Activated naive CD4-positive, alpha-beta T cell (primary cell): ENCODE measurements at places on chromosomes 13 and 19.

DNA sequence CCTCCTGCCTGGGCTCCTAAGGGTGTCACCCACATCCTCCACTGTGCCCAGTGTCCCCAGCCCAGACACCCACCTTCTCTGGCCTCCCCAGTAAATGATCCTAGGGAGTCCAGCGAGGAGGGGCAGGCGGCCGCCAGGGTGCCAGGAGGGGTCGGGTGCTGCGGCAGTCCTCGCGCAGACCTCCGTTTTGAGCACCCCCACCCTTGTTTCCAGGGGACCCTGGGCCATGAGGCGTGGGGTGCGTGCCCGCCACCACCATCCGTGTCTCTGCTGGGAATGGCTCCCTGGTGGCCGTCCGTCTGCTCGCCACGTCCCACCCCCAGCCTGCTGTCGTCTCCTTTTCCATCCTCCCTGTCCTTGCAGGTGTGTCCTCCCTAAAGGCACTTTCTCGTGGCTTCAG, 133.0 kb downstream of the KDM4B start:
- DNase-seq: no peak

GRCh38 chr19:33950091-33950750, 153.6 kb downstream of the KCTD15 start:
- no peak for DNase-seq

DNA sequence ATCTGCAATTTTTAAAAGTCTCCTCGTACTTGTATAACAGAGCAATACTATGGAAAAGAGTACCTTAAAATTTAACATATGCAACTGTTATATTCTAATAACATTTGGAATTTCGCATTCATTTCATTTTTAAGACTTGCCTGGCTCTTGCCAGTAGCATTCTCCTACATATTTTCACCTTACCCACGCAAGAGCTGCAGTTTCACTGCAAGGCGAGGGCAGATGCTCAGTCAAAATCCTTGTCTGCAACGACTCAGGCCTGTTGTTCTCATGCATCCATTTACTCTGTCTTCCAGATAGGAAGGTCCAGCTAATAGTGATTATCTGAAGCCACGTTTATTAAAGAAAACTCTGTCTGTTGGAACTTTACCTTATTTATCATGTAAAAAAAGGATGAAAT, 227.0 kb upstream of the RFC3 start:
- no peak for DNase-seq

- no peak for DNase-seq
Observed at GRCh38 chr19:10681658-10682057, 19.6 kb upstream of the QTRT1 start.

DNA sequence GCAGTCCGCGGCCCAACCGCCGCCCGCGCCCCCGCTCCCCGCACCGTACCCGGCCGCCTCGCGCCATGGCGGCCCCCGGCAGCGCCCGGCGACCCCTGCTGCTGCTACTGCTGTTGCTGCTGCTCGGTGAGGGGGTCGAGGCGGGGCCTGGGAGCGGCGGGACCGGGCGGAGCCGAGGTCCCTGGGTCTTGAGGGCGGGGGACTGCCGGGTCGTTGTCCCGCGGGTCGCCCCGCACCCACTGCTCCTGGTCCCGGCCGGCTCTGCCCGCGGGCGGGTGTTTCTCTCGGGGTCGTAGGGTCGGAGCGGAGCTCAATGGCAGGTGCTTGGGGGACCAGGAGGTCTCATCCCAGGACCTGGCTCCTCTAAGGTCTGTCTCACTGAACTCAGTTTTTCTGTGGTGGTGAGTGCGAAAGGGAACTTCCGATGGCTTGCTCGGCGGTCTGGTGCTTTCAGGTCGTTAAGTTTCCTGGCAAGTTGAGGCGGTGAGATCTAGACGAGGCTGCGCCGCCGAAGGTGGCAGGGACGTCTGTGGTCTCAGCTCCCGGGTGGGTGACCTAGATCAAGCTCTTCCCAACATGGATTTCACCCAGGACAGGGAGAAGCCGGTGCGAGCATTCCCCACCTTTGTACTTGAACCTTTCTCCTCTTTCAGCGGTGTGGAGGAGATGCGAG, 467 bp downstream of the LAMP1 start:
- DNase-seq: peak; percentile 49

GRCh38 chr19:45508861-45509691, 1.8 kb downstream of the VASP start:
- no peak for DNase-seq

- no peak for DNase-seq
Observed at GRCh38 chr13:30006246-30006645, 155.8 kb upstream of the UBL3 start.

DNA sequence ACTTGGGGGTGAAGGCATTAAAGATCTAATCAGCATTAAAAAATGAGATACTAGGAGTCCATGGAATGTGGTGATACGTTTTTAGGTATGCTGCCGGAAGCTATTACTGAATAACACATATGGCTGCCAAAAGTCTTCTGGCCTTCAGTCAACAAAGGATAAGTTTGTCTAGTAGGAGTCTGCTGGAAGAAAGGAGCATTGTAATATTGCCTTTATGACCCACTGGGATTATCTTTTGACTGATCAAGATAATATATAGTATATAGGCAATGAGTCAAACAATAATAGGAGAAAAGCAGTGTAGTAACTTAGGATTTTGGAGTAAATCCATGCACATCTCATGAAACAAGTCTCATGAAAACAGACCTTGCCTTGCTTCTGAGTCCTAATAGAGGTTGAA, 295.4 kb downstream of the SLITRK6 start:
- no peak for DNase-seq

GRCh38 chr13:24119626-24120508, 40.7 kb upstream of the SPATA13 start:
- DNase-seq: no peak

DNA sequence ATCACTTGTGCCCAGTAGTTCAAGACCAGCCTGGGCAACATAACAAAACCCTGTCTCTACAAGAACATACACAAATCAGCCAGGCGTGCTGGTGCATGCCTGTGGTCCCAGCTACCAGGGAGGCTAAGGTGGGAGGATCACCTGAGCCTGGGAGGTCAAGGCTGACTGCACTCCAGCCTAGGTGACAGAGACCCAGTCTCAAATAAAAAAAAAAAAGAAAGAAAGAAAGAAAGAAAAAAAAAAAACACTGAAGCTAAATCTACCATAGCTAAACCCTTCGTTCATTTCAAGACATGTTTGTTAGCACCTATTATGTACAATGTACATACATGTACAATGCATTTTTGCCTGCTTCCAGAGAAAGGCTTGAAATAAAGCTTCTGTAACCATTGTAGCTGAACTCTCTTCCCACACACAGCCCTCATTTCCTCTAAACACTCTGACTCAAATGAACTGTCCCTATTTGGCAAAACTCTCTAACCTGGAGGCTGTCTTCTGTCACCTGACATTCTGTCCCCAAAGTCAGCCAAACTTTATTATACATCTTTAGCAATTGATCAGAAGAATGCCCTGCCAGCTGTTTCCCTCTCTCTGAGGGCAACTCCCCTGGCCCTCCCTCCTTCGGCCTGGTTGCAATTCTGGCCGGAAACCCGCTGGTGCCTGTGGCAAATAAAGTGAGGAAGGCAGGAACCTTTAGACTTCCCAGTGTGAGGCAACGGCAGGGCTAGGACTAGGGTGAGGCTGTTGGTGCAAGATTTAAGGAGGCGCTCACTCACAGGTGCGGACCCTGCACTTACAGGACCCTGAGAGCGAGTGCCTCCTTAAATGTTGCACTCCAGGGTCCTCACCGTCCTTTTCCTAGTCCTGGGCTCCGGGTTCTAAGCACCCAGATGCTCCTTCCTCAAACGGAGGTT, 1.8 kb downstream of the ETHE1 start:
- DNase-seq: peak; percentile 17

DNA sequence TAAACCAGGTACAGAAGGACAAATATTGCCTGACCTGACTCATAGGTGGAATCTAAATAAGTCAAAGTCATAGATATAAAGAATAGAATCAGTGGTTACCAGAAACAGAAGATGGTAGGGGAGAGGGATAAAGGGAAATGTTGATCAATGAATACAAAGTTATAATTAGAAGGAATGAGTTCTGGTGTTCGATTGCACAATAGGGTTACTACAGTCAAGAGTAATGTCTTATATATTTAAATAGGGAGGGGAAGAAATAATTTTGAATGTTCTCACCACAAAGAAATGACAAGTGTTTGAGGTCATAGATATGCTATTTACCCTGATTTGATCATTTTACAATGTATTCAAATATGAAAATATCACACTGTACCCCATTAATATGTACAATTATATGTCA, 1541.2 kb downstream of the SLITRK1 start:
- no peak for DNase-seq

- no peak for DNase-seq
Observed at GRCh38 chr13:51276636-51277035, 54.4 kb downstream of the FAM124A start.

DNA sequence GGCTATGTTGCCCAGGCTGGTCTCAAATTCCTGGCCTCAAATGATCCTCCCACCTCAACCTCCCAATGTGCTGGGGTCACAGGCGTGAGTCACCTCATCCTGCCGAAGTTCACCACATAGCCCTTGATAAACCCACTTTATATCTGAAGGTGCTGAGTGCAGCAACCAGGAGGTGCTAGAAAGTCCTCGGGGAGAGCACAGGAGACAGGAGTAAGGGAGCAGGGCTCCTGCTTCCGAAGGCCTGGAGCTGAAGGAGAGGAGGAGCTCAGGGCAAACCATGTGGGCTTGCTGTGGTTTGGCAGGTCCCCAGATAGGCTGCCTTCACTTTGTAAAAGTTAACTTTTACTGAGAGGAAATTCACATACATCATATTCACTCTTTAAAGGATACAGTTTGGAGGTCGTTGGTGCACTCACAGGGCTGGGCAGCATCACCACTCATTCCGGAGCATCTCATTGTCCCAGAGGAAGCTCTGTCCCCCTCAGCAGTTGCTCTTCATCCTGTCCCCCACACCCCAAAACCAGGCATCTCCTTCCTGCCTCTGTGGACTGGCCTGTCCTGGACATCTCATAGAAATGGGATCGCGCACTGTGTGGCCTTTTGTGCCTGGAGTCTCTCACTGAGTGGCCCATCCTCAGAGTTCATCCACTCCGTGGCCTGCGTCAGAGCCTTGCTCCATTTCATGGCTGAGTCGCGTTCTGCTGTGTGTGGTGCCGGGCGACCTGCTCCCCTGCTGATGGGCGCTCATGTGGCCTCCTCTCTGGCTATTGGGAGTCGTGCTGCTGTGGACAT, 49.5 kb downstream of the KDM4B start:
- no peak for DNase-seq

DNA sequence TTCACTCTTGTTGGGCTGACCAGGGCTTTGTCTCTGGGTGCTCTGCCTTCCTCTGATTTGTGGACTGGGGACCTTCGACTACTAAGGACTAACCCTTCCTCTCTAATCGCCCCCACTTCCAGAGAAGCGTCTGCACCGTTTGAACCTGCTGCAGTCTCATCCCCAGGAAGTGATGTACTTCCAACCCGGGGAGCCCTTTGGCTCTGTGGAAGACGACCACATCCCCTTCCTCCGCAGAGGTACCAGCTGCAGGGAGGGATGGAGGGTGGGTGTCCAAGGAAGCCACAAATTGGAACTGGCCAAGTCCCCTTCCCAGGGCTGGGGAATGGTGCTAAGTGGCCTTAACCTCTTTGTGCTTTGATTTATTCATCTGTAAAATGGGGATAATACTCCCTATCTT, 9.2 kb downstream of the QPCTL start:
- DNase-seq: no peak

DNA sequence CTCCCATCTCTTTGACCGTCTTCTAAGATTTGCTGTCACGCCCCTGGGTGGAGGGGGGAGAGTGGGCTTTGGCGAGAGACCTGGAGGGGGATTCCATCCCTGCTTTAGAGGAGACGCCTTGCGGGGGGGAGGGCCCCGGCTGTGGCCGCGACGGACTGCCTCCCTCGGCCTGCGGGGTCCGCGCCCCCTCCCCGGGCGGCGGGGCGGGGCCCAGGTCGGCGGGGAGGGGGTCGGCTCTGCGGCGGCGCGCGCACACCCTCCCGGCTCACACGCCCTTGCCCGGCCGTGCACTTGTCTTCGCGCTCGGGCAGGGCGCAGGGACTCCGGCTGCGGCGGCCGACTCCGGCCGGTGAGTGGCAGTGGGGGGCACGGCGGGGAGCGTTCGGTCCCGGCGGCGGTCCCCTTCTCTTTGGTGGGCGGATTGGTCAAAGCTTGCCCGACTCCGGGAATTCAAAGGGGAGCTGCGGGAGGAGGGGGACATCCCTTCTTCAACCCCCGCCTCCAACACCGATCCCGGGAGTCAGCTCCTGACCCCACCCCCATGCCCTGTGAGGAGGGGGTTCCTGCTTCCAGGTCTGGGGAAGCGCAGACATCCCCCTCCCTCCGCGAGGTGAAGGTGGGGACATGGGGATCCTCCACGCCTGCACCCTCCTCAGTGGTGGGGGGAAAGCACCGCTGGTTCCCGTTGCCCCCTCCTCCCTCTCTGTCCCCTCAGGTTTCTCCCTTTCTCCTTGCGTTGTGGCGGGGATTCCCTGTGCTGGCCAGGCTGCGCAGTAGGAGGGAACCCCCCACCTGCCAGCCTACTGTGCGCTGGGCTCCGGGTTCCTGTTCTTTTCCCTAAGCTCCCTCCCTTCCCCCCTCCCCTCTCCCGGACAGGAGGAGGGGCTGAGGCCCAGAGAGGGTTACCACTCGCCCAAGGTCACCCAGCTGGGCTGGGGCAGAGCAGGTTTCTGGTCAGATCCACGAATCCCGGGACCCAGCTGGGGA, 14.6 kb upstream of the KCNN1 start:
- no peak for DNase-seq

DNA sequence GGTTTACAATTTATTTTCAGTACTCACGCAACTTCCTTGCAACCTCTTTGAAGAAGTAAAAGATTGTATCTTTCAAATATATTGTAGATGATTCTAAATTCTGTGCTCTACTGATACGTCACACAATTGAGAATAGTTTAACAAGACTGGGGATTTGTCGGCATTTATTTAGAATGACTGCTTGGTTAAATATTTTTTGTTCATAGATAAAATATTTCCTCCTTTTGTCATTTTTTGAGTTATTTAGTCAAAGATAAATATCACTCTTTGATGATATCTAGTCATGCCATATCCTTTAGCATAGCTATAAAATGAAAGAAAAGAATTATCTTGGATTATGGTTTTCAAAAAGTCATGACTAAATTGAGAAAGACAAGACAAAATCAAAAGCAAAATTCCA, 2747.8 kb downstream of the PCDH9 start:
- DNase-seq: no peak

DNA sequence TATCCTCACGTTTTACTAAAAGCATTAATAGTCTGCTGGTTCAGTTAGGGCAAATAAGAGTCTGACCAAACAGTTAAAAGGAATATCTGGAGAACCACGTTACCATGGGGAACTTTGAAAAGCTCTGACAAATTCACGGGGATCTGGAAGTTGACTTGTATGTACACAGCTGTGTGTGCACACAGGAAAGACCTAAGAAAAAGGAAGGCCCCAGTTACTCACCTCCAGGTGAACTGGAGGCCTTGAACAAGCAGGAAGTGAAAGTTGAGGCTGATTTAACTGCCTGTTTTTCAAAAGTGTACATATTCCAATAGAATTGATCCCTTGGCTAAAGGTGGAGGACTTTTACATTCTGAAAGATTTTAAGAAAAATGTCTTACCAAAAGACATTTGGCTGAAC, 1891.6 kb upstream of the PCDH20 start:
- DNase-seq: no peak
